ENCODE measurements at places on chromosomes 12 and 14.

DNA sequence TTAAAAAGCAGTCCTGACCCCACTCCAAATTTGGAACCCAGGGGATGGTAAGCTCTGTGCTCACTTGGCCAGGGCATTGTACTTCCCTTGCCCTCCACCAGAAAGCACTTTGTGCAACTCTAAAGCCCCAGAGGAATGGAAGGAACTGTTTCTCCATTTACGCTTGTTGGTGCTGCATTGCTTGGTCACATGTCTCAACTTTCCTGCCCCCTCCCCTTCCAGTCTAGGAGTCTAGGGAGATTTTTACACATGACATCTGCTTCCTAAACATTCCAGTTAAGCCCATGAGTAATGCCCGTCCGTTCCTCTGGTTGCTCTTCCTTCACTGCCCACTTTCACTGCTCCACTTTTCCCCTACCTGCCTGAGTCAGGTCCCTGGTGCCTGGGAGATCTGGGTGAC is 92.6 kb upstream of the MAP1LC3B2 start:
- DNase-seq, result peak; percentile 60

DNA sequence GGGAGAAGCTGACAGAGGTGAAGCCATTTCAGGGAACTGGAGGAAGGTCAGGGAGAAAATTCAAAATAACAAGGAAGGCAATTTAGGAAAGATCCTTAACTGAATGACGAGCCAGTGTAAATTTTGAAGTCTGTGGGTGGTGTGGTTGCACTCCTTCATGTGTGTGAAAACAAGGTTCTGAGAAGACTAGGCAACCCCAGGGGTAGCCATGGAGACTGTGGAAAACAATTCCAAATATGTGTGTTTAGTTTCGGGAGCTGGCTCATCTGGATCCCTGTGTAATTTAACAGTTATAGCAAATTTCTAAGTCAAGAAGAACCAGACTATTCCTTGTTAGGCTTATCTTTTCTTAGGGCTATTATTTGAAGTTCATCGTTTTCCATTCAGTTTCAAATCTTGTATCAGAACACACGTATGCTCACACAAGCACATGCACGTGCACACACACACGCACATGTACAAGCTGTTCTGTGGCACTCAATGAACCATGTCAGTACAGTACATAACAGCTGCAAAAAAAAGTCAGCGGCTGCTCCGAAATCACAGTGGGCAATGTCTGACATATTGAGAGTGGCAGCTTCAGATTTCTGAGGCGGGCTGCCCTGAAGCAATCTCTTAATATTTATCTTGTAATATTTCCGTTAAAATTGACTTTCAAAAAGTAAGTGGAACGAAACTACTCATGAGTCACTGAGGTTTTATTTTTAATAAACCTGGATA is 411.2 kb downstream of the AEBP2 start:
- no peak for DNase-seq

DNA sequence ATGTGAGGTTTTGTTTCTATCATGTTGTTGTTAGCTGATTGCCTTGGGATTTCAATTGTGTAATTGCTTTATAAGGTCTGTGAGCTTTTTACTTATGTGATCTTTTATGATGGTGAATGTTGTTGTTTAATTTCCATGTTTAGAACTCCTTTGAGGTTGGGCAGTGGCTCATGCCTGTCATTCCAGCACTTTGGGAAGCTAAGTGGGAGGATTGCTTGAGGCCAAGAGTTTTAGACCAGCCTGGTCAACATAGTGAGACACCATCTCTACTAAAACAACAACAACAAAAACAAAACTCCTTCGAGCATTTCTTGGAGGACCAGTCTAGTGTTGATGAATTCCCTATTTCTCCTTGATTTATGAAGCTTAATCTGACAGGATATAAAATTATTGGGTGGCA is 102.1 kb upstream of the PMCH start:
- no peak for DNase-seq

DNA sequence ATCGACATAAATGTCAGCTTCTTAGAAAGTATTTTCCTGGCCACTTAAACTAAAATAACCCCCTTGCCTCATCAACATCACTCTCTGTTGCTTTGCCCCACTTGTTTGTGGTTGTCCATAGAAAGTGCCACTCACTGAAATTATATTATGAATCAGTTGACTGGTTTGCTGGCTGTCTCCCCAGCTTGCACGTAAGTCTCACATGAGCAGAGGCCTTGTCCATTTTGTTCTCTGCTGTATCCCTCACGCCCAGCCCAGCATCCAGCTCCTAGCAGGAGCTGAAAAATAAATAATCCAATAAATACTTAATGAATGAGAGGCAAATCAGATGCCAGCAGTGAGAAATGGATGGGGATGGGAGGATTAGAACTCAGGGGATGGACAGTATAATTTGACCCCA is 159.3 kb downstream of the KSR2 start:
- no peak for DNase-seq

GRCh38 chr14:44662250-44662891 is 155.3 kb upstream of the FSCB start:
- DNase-seq, result no peak

DNA sequence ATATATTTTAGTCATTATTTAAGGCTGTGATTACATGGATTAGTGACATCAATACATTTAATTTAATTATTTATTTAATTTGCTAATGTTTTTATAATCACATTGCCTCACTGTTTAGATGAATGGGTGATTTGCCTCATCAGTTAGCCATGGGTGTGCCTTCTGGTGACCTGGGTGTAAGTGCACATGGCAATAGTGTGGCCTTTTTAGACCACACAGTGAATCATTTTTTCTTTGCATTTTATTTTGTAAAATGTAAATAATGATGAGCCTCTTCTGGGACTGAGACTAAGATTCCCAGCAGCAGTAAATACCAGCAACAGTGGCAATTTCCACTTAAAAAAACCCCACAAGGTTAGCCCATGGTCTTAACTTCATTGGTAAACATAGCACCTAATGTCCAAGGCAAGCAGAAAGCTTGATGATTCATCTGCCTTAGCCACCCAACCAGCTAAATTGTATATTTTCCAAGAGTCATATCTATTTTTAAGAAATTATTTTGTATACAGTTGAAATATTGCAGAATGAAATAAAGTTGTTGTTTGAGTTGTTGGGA is 235.9 kb upstream of the NOVA1 start:
- no peak for DNase-seq

GRCh38 chr12:68957273-68957672 is 24.3 kb upstream of the CPM start:
- no peak for DNase-seq

DNA sequence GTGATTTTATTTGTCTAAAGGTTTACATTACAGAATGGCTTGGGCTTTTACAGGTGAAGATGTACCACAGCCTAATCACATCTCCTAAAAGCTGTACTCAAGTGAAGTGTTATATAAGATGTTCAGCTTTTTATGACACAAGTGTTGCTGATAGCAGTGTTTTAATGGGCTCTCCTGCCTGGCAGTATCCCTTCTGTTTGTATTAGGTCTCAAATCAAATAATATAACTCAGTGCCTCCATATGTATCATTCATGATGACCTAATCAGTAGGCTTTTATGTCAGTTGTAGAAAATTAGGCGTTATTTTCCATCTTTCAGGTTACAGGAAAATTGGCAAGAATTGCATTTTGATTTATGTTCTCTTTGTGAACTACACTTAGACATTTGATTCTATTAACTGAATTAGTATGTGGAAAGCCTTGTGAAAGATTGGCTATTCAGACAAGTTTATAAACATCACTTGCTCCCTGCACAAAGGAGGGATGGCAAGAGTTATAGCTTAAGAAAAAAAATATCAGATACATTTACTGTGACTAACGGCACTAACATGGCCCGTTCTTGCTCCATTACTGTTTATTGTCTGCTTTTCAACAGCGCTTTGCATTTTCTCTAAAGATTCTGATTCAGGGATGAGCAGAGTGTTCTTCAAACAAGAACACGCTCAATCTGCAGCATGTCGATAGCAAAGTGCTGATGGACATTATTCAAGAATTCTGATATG is 143.7 kb upstream of the DIO2 start:
- no peak for DNase-seq

DNA sequence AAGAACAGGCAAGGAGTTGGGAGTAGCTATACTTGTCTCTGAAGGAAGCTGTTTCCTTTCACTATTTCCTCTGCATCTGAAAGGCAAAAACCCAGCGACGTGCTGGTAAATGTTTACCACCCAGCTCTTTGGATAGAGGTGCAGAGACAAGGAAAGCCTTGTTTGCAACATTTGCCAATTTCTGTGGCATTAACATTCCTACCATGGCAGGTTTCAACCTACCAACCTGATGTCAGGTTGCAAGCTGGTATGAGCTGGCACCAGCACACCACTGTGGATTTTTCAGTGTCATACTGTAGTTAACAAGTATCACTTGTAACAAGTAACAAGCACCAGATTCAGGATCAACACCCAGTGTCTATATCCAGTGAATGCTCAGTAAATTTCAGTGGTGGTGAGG is 294.8 kb upstream of the TMPO start:
- no peak for DNase-seq

- DNase-seq, result no peak
These were observed 9.5 kb downstream of the HSP90AA1 start for GRCh38 chr14:102077382-102077709.

- DNase-seq, result no peak
These were observed 117.3 kb downstream of the SLC2A13 start for GRCh38 chr12:39988574-39988973.
